ENCODE measurements at places on chromosomes 16 and 17.

- no peak overlapping the region for H3K27ac ChIP-seq
- H3K36me3 ChIP-seq = no peaks in the 10 kb centered on the region
- H3K27me3 ChIP-seq = no peaks in the 10 kb centered on the region
- H3K4me3 ChIP-seq = no peak overlapping the region
- DNase-seq = no peak
These were observed 244.1 kb upstream of the MON1B start for GRCh38 chr16:76946879-76947278.

GRCh38 chr16:72501739-72502593 lies 330.0 kb upstream of the PMFBP1 start:
- peak; percentile 42 for DNase-seq
- no peak overlapping the region for H3K27ac ChIP-seq
- no peaks in the 10 kb centered on the region for H3K27me3 ChIP-seq
- H3K36me3 ChIP-seq = no peaks in the 10 kb centered on the region
- H3K4me1 ChIP-seq = peaks cover 6% of the 10 kb centered on the region

GRCh38 chr17:63949576-63950250 lies 17.6 kb upstream of the CD79B start:
- no peak for DNase-seq
- peaks cover 28% of the 10 kb centered on the region for H3K4me1 ChIP-seq
- H3K27me3 ChIP-seq = no peaks in the 10 kb centered on the region

- H3K27ac ChIP-seq = peak overlapping the region; percentile 93
- peaks cover 39% of the 10 kb centered on the region for H3K36me3 ChIP-seq
- peaks cover 34% of the 10 kb centered on the region for H3K4me1 ChIP-seq
- no peak for DNase-seq
- no peaks in the 10 kb centered on the region for H3K27me3 ChIP-seq
These were observed 741 bp downstream of the CYB5B start for GRCh38 chr16:69424935-69425784.

DNA sequence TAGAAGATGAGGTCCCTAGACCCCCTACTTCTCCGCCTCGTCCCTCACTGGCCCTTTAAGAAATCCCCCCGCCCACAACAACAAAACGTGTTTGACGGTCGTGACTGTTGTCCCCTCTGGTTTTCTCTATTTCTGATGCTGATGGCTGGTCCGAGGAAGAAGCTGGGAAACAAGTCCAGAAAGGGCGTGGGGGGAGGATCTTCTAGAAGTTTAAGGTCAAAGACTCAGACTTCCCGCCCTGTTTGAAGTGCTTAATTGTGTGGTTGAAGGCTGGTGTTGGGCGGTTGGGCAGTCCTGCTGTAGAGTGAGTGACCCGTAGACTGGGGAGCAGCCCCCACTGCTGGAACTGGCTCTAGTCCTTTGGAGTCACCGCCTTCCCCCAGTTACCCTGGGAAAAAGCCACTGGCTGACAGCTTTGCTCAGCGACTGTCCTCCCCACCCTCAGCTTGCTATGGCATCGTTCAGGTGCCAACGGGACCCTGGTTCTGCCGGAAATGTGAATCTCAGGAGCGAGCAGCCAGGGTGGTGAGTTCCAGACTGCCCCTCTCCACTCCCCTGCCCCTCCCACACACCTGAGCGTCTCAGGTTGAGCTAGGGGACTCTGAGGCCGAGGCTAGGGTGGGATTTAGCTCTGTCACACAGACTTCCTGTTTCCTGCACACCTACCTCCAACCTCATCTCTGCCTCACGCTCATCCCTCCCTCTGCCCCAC lies 1.6 kb downstream of the MLLT6 start:
- peak overlapping the region; percentile 96 for H3K4me3 ChIP-seq
- no peaks in the 10 kb centered on the region for H3K27me3 ChIP-seq
- DNase-seq = peak; percentile 45
- H3K27ac ChIP-seq = peak overlapping the region; percentile 91
- H3K4me1 ChIP-seq = peaks cover 45% of the 10 kb centered on the region

Data from activated naive CD8-positive, alpha-beta T cell treated with anti-CD3 and anti-CD28 coated beads for 36 hours (primary cell).